ENCODE measurements at places on chromosomes 3 and 15.

GRCh38 chr3:58651276-58651675 is 15.3 kb downstream of the FAM3D start:
- DNase-seq: no peak
- no peak overlapping the region for H3K27ac ChIP-seq
- H3K4me1 ChIP-seq: no peaks in the 10 kb centered on the region
- H3K4me3 ChIP-seq: no peak overlapping the region

DNA sequence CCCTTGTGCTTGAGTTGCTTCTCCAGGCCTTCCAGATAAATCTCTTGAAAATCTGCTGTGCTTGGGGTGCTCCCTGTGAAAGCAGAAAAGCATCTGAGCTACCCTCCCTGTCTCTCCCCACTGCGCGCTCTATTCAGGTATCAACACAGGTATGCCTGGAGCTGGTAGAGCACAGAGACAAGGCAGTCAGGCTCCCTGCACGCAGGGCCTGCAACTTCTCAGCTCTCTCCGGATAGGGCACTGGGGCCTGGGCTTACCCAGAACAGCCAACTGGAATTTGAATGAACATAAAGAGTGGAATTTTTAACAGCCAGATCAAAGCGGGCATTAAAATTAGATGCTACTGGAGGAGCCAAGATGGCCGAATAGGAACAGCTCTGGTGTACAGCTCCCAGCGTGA is 183.6 kb downstream of the XXYLT1 start:
- H3K4me3 ChIP-seq: peak overlapping the region; percentile 77
- DNase-seq: no peak
- H3K36me3 ChIP-seq: peaks cover 1% of the 10 kb centered on the region
- H3K27ac ChIP-seq: peak overlapping the region; percentile 92
- peaks cover 27% of the 10 kb centered on the region for H3K4me1 ChIP-seq
- no peaks in the 10 kb centered on the region for H3K27me3 ChIP-seq

- no peak overlapping the region for H3K27ac ChIP-seq
- H3K27me3 ChIP-seq: peaks cover 21% of the 10 kb centered on the region
- H3K4me1 ChIP-seq: no peaks in the 10 kb centered on the region
- no peak overlapping the region for H3K4me3 ChIP-seq
These were observed 121.6 kb upstream of the THRB start for GRCh38 chr3:24616110-24616829.

DNA sequence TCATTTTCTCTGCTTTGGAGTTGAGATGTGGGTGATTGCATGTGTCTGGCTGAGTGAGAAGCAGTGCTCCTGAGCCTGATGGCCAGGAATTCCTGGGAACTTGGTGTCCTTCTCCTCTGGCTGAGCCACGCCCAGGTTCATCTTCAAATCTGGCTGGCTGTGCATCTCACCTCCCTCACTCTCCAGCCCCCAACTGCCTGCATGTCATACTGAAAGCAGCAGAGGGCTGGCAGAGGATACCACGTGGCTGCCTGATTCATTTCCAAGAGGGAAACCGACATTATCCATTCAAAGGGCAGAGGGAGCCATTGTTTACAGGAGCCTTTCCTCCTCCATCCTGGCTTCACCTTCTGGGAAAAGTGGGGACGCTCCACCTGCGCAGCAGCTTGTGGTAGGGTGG is 57.4 kb downstream of the ABHD5 start:
- no peak for DNase-seq
- no peaks in the 10 kb centered on the region for H3K4me1 ChIP-seq
- H3K36me3 ChIP-seq: no peaks in the 10 kb centered on the region
- H3K27me3 ChIP-seq: no peaks in the 10 kb centered on the region
- H3K4me3 ChIP-seq: no peak overlapping the region

GRCh38 chr15:101676921-101677329 is 24.7 kb upstream of the TM2D3 start:
- H3K4me1 ChIP-seq: no peaks in the 10 kb centered on the region
- H3K27ac ChIP-seq: no peak overlapping the region
- H3K36me3 ChIP-seq: peaks cover 65% of the 10 kb centered on the region
- no peaks in the 10 kb centered on the region for H3K27me3 ChIP-seq
